ENCODE measurements at places on chromosomes 2 and 18. TPM values are rescaled to one million over a fixed set of nuclear protein-coding genes. Genes with fewer than 3 reads are reported as not detected.

GRCh38 chr2:34291076-34291475 is 692.0 kb upstream of the FAM98A start:
- DNase-seq, result no peak

GRCh38 chr2:85433511-85434089 is 15.1 kb downstream of the SH2D6 start:
- peak; percentile 93 for DNase-seq

DNA sequence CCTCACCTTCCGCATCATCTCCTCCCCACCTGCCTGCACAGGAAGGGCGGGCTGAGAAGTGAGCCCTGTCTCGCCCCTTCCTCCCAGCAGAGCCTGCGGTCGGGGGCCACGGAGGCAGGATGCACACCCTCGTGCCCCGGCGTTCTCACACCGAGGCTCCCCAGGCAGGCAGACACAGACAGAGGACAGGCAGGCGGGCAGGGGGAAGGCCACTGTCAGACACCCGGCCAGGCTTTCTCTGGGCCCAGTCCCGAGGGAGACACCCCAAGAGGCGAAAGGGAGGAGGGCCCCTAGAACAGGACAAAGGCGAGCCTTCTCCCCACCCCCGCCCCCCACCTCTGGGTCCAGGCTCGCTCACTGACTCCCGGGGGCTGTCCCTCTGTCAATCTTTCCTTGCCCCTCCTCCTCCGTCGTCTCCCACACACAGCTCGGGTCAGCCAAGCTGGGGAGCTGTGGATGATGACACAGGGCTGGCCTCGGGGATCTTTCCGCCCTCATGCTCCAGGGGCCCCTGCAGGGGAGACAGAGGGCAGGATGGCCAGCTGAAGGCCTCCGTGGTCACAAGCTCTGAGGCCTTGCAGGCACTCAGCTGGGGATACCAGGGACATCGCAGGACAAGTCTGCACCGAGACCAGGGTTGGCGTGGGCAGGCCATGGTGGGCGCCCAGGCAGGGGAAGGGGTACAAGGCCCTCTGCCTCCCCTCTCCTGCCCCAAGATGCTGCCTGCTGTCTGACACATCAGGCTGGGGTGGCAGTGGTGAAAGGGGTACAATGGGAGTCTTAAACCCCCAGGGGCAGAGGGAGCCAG is 24.9 kb downstream of the BIN1 start:
- DNase-seq, result no peak

GRCh38 chr2:73293534-73294171 is at the start of gene EGR4:
Gene EGR4, minus strand, starts transcription at chr2:73293548. Its CDS starts 231 bp downstream, at chr2:73293317.
- no peak for DNase-seq

DNA sequence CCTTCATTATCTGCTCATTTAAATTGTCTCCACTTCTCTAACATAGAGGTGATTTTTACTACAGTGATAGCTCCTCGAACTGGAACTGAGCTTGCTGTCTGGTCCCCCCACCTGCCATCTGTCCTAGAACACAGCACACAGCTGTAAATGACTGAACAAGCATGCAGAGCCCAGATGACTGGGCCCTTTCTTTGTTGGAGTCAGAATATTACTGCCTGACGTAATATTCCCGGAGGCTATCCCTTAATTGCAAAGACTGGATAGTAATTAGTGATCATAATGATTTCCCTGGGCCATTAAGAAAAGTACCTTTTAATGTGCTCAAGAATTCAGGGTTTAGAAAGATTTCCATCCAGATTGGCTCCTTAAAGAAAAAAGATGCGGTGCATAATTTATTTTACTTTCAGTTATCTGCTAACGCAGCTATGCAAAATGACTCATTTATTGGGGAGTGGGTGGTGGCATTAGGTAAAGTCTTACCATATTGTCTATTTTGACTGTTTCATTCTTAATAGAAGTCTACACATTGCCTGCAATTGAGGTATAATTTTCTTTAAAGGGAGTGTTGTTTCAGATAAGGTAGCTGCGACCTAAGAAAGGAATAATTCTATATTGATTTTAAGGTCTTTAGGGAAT is 84.4 kb downstream of the MAP4K4 start:
- no peak for DNase-seq

- DNase-seq, result no peak
Observed at GRCh38 chr2:139411236-139411635, 631.0 kb upstream of the NXPH2 start.

- DNase-seq, result no peak
Observed at GRCh38 chr2:37489536-37489935, 145.1 kb downstream of the QPCT start.

Gene NAT8
- not detected for total RNA-seq

Gene FN1
- 56.3 TPM for total RNA-seq

Gene CPSF3
- 48.5 TPM for total RNA-seq

Gene SP100
- total RNA-seq, result 69.8 TPM

Gene GPR75
- 4.5 TPM for total RNA-seq

Data from suprapubic skin (tissue), 4 donors.